AG10803 (cell line): ENCODE measurements at places on chromosomes 1 and 21.
A peak's percentile ranks its signal among the peaks of the same experiment; 100 is the strongest.

- DNase-seq: no peak
These were observed 28.5 kb upstream of the LCE5A start for GRCh38 chr1:152481869-152482664.

DNA sequence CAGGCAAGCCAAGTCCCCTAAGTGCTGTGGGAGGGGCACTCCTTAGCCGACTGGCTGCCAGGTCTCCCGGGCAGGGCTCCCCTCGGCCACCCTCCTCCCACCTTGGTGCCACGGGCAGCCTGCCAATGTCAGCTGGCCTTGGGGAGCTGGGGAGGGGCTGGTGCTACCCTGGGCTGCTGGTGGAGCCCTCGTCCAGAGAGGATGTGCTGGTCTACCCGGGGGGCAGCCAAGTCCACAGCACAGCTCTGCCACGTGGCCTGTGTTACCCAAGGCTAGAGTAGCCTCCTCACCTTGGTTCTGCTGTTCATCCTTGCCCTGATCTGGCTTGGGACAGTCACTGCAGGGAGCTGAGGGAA is 42.9 kb downstream of the CRYAA start:
- DNase-seq: no peak

- no peak for DNase-seq
These were observed 24.5 kb downstream of the TP73 start for GRCh38 chr1:3676581-3677470.

GRCh38 chr21:38999161-38999560 is 184.1 kb downstream of the PSMG1 start:
- no peak for DNase-seq

- peak; percentile 16 for DNase-seq
These were observed 16.6 kb downstream of the IPO9 start for GRCh38 chr1:201845331-201846083.

- DNase-seq: no peak
These were observed 109.6 kb downstream of the VPS13D start for GRCh38 chr1:12339396-12339795.

GRCh38 chr21:17784604-17785402 is 34.4 kb downstream of the C21orf91 start:
- no peak for DNase-seq

- no peak for DNase-seq
These were observed 26.6 kb upstream of the EPS8L3 start for GRCh38 chr1:109790329-109790728.

DNA sequence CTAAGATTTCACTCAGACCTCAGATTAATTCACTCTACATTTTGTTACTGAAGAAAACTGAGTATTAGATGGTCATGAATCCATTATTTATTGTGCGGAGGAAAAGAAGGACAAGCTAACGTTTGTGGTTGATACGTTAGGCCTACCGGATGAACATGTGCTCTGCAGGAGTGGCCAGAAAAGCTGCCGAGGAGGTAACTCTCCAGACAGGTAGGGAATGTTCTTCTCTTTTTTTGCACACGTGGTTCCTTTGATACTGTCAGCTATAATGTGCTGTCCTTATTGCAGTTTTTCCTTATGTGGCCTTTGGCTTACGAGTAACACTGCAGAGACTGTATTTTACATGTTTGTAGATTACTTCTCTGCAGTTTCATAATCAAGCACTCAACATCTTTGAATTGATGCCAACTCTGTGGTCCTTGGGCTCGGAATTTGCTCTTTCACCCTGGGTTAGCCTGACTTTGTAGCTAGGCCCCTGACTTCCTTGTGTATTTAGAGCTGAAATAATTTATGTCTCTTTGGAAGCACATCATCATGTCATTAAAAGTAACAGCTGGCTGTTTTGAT is 13.6 kb downstream of the MTR start:
- peak; percentile 18 for DNase-seq

DNA sequence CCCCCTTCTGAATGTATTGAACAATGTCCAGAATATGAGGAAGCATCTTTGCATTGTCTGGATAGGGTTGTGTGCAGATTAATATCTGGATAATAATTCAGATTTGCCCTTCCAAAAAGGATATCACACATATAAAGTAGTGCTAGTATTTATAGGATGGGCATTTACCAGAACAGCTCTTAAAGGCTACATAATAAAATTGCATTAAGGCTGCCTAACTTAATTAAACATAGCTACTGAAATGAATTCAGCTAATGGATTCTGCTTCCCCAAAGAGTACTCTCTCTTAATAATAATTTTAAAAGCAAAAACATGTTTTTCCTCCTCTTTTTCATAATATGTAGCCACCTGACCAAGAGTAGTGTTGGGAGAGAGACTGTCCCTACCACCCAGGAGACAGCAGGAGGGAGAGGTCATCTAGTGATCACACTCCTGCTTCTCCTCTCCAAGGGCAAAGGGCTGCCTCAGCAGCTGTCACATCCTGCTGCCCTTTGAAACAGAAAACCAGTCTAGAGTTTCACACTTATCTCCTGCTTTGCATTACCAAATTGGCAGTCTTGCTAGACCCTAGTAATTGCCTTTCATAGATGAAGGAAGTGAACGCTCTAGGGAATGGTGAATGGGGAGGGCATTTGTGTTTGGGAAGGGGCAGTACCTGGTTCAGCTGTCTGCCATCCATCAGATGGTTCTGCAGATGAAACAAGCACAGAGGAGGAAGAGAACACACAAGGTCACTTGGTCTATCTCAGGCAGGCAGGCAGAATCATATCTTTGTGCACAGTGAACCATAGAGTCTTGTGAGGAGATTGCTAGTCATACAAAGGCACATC is 29.3 kb upstream of the DDAH1 start:
- DNase-seq: no peak

GRCh38 chr21:25806060-25806459 is 71.3 kb downstream of the GABPA start:
- DNase-seq: no peak

- DNase-seq: no peak
These were observed 87.1 kb upstream of the ACTRT2 start for GRCh38 chr1:2934156-2934540.

- no peak for DNase-seq
These were observed 2.2 kb downstream of the IGSF9 start for GRCh38 chr1:159943278-159943640.

DNA sequence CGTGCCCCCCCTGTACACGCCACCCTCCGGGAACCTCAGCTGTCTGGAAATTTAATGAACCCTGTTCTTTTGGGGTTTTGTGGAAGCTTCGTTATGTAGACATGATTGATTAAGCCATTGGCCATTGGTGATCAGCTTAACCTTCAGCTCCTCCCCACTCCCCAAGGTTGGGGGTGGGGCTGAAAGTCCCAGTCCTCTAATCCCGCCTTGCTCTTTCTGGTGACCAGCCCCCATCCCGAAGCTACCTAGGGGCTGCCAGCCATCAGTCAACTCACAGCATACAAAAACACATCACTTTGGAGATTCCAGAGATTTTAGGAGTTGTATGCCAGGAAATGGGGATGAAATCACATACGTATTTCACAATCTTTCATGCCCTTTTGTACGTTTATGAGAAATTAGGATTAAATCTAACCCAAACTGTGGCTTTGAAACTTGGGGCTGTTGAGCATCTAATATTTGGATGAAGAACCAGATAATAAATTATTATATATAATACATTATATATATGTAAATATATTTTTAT is 52.3 kb downstream of the BACE2 start:
- peak; percentile 12 for DNase-seq

- peak; percentile 34 for DNase-seq
These were observed 4.8 kb upstream of the HES5 start for GRCh38 chr1:2534687-2535441.

DNA sequence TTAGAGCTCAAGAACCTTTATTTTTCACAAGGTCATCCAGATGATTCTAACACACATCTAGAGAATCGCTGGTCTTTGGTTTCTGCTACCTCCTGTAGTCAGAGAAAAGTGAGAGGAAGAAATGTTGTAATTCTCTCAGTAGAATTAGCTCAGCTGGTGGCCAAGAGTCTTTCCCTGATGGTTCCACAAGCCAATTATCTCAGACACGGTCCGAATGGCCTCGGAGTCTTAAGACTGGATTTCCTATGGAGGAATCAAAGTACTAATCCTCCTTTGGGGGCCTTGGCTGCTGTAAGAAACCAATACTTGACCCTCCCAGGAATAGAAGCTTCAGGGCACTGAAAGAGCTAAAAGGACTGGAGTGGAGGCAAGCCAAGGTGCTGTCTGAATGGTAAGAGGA is 1.8 kb downstream of the TMEM81 start:
- no peak for DNase-seq

- DNase-seq: peak; percentile 3
These were observed 814.4 kb upstream of the RGS18 start for GRCh38 chr1:191343816-191344215.

DNA sequence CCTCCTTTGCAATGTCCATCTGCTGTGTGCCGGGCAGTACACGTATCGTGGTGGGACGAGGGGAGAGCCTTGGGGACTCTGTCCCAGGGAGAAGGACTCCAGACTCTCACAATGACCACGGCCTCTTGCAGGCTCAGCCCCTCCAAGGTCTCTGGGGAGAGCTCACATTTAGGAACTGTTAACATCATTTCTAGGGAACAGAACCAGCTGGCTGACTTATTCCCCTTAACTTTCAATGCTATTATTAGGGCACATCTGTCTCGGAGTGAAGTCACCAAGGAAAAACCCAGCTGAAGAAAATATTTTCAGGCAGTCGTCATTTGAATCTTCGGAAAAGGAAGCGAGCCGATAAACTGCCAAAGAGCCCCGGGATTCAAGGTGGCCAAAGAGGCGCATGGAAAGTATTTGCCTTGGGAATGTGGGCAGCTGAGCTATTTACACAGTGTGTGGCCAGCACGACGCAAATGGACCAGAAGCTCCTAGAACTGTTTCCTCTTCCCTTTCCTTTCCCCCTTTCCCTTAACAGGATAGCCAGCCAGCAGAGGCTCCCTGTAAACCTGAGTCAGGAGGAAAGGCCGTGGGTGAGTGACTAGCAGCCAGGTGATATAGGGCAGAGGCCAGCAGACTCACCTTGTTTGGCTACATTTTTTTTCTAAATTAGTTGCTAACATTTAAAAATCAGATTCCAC is 74.5 kb downstream of the ITPKB start:
- DNase-seq: peak; percentile 93

- no peak for DNase-seq
These were observed 74.0 kb upstream of the CTTNBP2NL start for GRCh38 chr1:112322018-112322417.

DNA sequence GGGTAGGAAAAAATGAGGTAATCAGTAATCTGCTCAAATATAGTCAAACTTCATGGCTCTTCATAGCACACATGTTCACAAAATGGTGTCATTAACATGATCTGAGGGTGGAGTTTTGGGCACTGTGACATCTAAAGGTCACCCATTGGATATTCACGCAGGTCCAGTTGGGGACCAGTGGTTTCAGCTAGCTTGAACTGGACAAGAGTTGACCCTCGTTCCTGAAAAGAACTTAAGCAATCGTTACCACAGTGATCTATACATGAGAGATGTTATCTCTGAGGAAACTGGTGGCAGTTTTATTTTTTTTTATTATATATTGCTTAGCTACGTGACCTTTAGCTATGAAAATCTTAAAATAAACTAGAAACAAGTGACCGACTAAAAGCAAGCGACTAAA is 3.0 kb upstream of the OR2C3 start:
- DNase-seq: no peak

GRCh38 chr1:46220808-46221207 is 17.7 kb downstream of the LURAP1 start:
- no peak for DNase-seq
